ENCODE measurements at places on chromosomes 16 and 17. TPM values are rescaled to one million over a fixed set of nuclear protein-coding genes. Genes with fewer than 3 reads are reported as not detected.

Gene MYO15A
- total RNA-seq: 0.81 TPM

Gene CX3CL1
- total RNA-seq: 0.15 TPM

Gene MYH13
- total RNA-seq: not detected

Gene RPGRIP1L
- 1.8 TPM for total RNA-seq

GRCh38 chr16:1781254-1781653 is 1.1 kb downstream of the SPSB3 start:
- no peak for DNase-seq

GRCh38 chr16:65176603-65177002 is 54.7 kb upstream of the CDH11 start:
- DNase-seq: no peak

DNA sequence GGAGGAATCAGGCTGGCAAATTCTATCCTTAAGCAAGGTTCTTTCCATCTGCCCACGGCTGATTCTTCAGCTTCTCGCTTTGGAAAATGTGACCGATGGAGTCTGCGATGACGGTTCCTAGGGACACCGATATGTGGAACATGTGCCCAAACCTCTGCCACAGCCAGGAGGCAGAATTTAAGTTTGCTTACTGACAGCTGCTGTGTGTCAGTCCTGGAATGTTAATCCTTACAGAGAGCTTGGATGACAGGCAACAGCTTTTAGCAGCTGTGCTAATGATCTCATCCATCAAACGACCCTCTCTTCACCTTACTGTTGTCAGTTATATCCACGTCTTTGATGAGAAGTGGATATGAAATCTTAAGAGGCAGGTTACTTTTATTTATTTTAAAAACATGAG is 11.4 kb upstream of the MYH13 start:
- no peak for DNase-seq

GRCh38 chr16:2782583-2783351 is 4.6 kb downstream of the PRSS33 start:
- DNase-seq: no peak

GRCh38 chr16:22109258-22109898 is 17.0 kb downstream of the VWA3A start:
- peak; percentile 3 for DNase-seq

DNA sequence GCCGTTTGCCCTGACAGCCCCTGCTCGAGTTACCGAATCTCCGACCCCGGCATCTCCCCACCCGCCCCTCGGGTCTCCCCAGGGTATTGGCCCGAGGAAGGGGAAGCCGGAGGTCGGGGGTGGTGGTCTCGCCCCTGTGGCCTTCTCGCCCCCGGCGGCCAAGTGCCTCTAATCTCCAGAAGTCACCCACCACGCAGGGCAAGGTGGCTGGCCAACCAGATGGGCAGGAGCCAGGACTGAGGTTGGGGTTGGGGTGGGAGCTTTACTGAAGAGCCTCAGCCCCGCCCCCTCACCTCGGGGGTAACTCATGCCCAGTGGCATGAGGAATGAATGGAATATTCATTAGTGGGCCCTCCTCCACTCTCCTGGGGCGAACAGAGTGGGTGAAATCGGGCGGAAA is 637 bp downstream of the DHRS11 start:
- DNase-seq: no peak

DNA sequence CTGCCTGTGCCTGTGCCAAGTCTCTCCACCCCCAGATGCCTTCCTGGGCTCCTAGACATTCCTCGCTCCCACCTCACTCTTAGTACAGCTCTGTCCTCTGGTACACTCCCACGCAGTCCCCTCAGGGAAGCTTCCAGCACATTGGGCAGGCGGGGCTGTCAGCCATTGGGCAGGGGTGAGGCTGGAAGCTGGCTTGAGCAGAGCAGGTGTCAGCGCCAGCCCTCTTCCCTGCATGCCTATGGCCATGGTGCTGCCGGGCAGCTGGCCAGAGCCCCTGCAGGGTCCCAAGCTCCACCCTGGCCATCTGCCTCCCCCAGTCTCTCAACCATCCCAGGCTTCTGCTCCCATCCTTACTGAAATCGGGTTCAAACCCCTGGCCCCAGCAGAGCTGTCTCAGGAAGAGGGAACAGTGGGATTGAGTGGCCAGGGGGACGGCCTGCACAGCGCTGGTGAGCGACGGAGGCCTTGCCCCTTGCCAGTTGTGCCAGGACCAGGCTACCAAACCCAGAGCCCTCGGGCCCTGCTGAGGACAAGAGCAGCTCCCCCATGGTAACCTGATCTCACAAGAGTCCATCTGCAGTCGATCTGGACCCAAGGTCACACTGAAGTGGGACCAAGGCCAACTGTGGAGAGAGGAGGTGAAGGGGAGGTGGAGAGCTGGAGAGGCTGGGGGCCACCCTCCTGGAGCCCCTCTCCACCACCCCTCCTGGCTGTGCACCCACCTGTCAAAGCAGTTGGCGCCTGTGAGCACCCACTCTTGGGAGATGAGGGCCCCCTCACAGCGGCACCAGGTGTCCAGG is 2.4 kb upstream of the B9D1 start:
- no peak for DNase-seq

DNA sequence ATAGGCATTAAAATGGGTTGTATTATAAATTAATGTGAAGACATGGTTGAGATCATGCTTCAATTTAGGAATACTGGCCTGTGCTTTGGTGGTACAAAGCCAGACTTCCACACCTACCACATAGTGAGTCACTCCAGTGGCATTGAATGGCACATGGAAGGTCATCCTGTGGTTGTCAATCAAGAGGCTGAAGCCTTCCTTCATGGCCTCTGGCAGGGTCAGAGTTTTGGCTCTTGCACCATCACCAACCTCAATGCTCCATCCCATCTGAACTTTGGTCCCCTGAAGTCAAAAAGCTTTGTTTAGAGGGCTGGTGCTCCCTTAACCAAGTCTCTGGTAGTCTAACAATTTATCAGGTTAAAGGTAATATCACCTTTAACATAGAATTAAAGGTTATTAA is 6.1 kb downstream of the ZP2 start:
- DNase-seq: no peak

DNA sequence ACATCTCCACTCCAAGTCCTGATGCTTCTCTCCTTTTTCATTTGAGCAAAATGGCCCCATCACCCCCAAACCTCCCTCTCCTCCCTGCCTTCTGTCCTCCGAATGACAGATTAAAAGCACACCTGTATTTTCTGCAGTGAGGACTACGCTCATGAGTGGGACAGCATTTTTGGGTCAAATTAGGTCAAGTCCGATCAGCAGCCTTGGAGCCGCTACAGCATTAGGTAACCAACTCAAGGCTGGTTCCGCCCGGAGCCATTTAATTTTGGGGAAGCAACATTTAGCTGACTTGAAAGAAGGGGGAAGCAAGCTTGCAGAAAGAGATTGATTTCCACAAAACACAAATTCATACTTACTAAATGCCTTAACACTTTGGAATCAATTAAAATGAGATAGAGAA is 324.1 kb upstream of the CDH5 start:
- no peak for DNase-seq

- no peak for DNase-seq
Observed at GRCh38 chr16:4510747-4511426, 27.7 kb downstream of the CDIP1 start.

- no peak for DNase-seq
Observed at GRCh38 chr17:42457107-42457792, 1.4 kb upstream of the ATP6V0A1 start.

- no peak for DNase-seq
Observed at GRCh38 chr16:49596068-49596467, 222.5 kb downstream of the C16orf78 start.

DNA sequence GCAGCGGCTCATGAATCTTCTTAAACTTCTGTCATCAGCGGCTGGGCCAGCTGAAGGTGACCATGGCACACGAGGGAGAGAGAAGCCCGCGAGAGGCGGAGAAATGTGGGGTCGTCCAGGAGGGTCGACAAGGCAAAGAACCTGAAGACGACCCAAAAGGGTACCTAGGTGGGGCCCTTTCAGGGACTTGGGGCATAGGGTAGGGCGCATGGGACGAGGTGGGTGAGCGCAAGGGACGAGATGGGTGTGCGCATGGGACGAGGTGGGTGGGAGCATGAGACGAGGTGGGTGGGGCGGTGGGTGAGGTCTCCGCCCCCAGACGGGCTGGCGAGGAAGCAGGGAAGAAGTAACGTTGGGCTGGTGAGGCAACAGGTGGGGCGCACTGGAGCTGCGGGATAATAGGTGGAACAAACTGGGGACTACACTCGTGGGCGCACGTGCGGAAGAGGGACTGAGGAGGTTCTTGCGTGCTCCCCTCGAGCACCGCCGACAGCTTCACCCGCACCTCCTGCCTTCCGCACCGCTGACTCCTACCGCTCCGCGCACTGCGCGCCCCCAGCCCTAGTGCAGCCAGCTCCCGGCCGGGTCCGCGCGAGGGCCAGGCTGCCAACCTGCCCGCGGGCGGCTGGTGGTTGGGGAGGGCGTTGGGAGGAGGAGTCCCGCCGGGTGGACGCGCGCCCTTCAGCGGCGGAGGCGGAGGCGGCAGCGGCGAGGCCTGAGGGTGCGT is 23.2 kb upstream of the CRYM start:
- no peak for DNase-seq

Data from CD4-positive, CD25-positive, alpha-beta regulatory T cell (primary cell).